Stimulated activated CD4-positive, alpha-beta T cell treated with anti-CD3 and anti-CD28 coated beads, Interleukin-1b, Interleukin-23, amount 100 ng/mL, for 1 hour (primary cell): ENCODE measurements at places on chromosomes 12 and 14.

GRCh38 chr14:23121361-23121771 is 2.3 kb upstream of the CEBPE start:
- DNase-seq, result no peak

GRCh38 chr14:77316872-77317301 is 3.8 kb downstream of the POMT2 start:
- DNase-seq, result no peak

DNA sequence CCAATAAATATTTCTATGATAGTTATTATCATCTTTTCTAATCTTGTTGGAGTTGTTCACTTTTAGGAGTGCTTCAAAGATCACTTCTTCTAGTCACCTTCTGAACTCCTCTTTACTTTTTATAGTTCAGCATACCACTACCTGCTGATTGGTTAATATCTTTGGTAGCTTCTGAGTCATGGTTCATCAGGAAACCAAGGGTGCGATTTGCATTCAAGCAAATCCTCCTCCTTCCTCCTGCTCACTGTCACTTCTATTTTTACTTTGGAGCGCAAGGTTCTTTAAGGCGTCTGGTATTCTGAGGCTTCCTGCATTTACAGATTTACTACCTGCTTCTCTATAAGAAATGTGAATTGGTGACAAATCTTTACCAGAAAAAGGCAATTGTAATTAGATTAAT is 24.0 kb downstream of the SYT1 start:
- no peak for DNase-seq

GRCh38 chr12:113237748-113238147 is 16.5 kb downstream of the TPCN1 start:
- no peak for DNase-seq

- DNase-seq, result no peak
Measured at GRCh38 chr14:102902523-102903247, 19.8 kb upstream of the AMN start.

DNA sequence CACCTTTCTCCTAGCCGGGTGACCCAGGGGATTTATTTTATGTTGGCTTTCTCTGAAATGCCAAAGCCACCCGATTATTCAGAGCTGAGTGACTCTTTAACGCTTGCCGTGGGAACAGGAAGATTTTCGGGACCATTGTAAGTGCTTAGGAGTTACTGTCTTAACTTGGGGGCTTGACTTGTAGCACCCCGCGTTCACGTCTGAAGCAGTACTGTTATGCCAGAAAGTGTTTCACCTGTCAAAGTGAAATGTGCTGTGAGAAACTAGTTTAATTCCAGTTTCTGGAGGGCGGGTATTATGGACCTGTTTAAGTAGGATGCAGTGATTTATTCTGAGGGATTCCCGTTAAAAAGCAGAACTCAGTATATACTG is 218 bp downstream of the LYSET start:
- DNase-seq, result no peak

GRCh38 chr12:16329594-16329993 is 17.9 kb upstream of the MGST1 start:
- no peak for DNase-seq

DNA sequence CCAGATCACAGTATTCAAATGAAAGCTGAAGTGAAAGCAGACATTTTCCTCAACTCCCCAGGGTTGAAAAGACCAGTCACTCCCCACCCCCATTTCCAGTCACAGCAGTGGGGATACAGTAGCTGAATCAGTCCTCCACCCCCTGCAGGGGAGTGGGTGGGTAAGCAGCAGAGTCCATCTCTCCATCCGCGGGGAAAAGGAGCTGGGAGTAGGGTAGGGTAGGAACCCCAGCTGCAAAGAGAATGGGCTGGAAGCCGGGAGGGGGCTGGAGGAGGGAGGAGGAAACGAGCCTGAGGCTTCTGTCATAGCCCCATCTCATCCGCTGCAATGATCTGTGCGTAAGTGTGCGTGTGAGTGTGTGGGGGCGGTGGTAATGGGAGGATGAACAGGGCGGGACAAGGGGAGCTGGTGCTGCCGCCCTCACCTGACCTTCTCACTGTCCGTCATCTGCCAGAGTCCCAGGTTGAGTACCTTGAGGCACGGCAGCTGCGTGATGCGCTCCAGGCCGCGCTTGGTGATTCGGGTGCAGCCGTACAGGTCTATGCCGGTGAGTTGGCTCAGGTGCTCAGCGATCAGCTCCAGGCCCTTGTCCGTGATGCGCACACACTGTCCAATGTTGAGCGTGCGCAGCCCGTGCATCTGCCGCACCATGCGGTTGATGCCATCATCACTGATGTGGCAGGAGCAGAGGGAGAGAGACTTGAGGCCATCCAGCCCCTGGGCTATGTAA is 1.8 kb downstream of the FBXL14 start:
- DNase-seq, result no peak
